Renal cortical epithelial cell (primary cell): ENCODE measurements at places on chromosomes 7 and 10.
A peak's percentile ranks its signal among the peaks of the same experiment; 100 is the strongest.

GRCh38 chr10:104033401-104033930, 52.2 kb downstream of the COL17A1 start:
- DNase-seq: no peak

- DNase-seq: no peak
These were observed 2.3 kb upstream of the SMKR1 start for GRCh38 chr7:129499999-129500398.

DNA sequence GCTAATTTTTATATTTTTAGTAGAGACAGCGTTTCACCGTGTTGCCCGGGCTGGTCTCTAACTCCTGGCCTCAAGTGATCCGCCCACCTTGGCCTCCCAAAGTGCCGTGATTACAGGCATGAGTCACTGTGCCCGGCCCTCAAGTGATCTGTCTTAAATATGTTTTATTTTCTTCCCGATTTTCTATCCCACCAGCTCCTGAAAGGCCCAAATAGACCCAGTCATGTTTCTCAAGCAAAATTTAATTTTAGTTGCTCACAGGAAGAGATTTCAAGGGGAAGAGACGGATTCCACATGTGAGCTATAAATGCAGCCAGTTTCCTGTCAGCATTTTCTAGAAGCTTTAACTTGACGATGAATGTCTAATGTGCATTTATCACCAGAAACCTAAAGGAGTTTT, 12.0 kb downstream of the DENND10 start:
- DNase-seq: no peak

DNA sequence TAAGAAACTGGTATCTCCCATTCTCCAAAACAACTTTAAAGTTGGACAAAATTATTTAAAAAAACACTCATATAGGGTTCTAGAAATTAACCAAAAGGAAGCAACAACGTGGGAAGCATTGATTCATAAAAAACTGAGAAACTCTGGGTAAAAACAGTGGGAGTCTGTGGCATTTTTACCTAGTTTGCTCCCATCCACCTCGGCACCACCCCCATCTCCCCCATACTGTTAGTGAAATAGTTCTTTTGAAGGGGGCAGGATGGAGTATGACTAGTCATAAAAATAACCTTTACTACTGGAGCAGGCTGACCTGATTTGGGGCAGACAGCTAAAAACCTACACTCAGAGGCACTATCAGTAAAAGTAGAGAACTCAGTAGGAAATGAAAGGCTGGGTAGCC, 123.2 kb downstream of the AVL9 start:
- DNase-seq: no peak

DNA sequence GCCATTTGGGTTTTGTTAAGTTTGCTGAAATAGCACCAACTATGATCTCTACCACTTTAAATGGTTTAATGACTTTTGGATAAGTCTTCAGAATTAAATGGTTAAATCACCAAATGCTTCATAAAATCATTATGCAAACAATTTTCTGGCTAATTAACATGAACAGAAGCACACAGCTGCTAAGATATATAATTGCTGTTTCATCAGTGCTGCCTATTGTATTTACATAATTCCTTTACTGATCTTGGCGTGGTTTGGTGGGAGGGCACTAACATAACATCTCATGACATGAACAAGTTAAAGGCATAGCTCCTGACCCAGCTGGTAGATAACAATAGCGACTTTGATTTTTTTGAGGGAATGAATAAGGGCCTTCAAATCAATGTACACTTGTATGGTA, 94.1 kb downstream of the FZD1 start:
- DNase-seq: no peak

- DNase-seq: peak; percentile 54
These were observed 75.4 kb downstream of the OTUD1 start for GRCh38 chr10:23514321-23514720.

DNA sequence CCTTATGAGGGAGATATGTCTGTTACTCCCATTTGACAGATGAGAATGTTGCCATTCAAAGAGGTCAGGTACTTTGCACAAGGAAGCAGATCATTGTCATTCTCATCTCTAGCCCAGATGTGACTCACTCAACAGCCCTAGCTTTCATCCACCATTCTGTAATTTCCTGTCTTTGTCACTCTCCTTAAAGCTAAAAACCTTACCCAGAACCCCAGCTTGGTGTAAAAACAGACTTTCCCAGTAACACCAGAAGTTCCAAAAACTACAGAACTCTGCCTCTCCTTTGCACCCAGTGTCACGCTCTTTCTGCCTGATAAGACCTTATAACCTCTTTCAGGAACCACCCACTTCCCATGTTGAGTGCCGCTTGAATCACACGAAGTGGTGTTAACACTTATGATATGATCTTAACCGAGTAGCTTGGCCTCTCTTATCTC, 89.1 kb upstream of the SP4 start:
- no peak for DNase-seq

GRCh38 chr10:127911218-127911866, 4.4 kb downstream of the PTPRE start:
- DNase-seq: peak; percentile 58

GRCh38 chr7:22572937-22573336, 72.9 kb upstream of the STEAP1B start:
- DNase-seq: peak; percentile 100

DNA sequence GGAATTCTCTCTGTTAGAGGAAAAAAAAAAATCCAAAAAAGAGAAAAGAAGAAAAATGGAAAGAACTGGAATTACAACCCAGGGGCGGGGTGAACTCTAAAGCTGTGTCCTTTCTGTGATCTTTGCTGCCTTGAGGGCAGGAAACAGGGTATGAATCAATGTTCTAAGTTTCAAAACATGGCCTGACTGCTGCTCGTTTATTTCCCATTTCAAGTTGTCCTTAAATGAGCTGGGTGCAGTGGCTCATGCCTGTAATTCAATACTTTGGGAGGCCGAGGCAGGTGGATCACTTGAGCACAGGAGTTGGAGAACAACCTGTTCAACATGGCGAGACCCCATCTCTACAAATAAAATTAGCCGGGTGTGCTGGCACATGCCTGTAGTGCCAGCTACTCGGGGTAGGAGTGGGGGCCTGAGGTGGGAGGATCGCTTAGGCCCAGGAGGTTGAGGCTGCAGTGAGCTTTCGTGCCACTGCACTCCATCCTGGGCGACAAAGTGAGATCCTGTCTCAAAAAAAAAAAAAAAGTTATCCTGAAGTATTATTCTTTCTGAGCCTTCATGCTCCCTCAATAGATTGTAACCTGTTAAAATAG, 24.7 kb upstream of the TFAM start:
- DNase-seq: peak; percentile 47

DNA sequence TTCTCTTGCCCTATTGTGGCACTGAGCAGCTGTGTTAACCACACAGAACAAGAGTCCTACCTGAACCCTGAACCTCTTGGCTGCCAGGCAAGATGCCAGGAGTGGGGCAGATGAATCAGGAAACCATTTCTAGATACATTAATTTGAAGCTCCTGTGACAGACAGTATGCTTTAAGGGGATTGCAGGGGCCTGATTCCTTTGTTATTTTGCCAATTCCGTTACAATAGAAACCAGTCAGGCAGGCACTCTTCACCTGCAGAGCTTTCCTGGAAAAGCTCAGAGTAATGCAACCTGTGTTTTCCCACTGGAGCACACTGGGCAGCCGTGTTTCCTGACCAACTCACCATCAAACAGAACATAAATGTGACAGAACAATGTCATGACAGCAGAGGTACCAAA, 233.1 kb downstream of the BMPER start:
- DNase-seq: no peak

- peak; percentile 88 for DNase-seq
These were observed 36.5 kb upstream of the AP5Z1 start for GRCh38 chr7:4738711-4739527.

GRCh38 chr7:124649397-124650014, 116.1 kb downstream of the GPR37 start:
- DNase-seq: no peak

GRCh38 chr10:618229-618989, 71.1 kb downstream of the DIP2C start:
- DNase-seq: no peak
